ENCODE measurements at places on chromosomes 12 and 14.

GRCh38 chr12:24608637-24609285 is 340.1 kb downstream of the BCAT1 start:
- DNase-seq: no peak

DNA sequence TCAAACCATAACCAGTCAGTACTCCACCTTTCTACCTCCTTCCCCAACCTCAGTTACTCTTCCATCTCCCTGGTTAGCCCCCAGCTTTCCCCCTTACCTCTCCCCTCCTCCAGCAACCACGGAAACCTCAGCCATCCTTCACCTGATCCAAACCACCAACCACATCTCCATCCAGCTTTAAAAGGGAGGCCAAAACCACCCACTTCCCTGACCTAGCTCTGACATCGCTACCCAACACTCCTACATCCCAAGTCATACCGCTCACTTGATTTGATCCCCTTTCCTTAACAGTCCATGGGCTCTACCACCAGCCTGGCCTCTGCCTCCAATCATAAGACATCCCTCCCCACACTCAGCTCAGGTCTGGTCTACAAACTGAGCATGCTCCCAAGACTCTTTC is 1.5 kb downstream of the RAB35 start:
- DNase-seq: no peak

DNA sequence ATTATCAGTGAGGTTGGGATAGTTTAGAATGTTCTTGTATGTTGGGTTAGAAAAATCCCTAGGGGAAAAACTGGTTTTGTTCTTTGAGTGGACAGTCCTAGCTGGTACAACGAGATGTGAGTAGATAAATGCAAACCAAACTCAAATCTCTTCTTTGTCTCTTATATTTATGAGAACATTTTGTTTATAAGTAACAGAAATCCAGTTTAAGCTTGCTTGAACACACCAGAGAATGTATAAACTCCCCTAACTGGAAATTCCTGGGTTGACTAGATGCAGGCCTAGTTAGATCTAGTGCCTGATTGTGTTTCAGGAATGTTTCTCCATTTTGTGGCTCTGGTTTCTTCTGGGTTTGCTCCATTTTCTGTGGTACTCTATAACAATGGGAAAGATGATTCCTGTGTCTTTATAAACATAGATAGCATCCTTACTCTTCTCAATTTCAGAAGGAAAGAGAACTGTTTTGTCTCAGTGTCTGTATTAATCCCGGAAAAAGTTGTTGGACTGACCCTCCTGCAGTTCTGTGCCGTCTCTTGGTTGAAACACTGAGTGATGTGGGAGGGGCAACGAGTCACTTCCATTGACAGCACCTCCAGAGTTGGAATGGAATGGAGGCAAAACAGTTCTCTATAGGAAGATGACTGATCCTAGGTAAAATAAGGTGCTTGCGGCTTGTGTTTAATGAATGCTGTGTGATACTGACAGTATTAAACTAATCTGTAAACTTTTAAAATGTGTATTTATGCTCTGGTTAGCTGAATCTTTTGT is 244.8 kb downstream of the TMTC2 start:
- no peak for DNase-seq

GRCh38 chr14:104082807-104083206 is 2.7 kb upstream of the ASPG start:
- DNase-seq: peak; percentile 56

DNA sequence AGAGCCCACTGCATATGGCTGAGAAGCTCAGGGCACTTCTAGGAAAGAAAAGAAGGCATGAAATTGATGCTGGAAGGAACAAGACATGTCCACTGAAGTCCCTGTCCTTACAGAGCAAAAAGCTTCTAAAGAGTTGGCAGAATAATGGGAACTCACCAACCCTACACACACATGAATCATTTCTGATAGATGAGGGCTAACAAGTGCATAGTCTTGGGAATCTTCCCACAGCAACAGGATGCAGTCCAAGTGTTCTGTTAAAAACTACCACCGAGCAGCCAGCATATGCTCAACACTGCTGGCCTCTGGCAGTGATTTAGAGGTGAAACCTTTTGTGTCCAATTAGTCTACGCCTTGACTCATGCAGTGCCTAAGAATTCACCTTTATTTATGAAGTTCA is 44.8 kb downstream of the RHOJ start:
- no peak for DNase-seq

- DNase-seq: no peak
Measured at GRCh38 chr14:72810201-72810600, 83.7 kb downstream of the DPF3 start.

DNA sequence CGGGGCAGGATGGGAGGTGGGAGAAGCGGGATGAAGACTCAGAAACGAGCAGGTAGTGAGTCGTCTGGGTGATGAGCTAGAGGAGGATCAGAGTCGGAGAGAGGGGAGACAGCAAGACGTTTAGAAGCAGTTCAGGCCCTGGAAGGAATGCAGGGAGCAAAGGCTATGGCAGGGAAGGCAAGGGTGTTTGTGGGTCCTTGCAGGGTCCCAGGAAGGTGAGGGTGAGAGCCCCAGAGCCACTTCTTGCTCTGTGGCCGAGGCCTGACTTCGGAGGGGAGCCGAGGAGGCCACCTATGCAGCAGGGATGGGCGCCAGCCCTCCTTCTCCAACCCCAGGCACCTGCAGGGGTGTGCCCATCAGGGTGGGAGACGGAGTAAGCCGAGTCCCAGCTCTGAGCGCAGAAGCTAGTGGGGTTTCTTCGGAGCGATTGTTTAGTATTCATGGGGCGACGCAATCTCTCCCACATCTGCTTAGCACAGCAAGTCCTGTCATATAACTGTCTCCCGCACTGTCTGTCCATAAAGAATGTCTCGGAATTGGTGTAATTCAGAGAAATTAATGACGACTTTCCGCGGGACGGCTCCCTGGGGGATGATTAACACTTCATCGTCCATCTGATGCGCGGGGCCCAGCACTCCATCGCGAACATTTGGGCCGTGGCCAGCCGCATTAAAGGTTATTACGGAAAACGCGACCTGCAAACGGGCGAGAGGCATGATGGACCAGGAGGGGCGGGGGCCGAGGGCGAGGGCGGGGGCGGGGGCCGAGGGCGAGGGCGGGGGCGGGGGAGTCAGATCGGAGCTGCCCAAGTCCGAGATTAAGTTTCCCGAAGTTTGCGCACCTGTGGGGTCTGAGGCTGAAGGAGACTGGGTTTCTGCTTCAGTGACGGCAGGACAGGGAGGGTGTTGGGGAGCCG is 12.2 kb upstream of the CALCOCO1 start:
- DNase-seq: no peak

GRCh38 chr14:94036313-94037167 is 10.4 kb downstream of the OTUB2 start:
- peak; percentile 66 for DNase-seq

DNA sequence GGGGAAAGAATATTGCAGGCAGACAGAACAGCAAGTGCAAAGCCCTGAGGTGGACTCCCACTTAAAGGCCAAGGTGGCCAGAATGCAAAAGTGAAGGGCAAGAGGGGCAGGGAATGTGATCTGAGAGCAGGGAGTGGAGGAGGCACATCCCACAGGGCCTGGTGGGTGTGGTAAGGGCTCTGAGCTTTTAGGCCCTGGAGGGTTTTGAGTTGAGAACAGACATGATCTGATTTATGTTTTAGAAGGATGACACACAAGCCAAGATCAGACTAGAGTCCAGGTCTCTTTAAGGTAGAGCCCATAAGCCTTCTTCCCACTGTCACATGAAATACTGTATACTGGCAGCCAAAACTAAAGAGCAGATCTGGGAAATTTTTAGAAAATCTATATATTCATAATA is 162.5 kb downstream of the SLC38A4 start:
- no peak for DNase-seq

- no peak for DNase-seq
Measured at GRCh38 chr12:67649570-67650387, 1.2 kb downstream of the DYRK2 start.
